T-helper 2 cell (primary cell): ENCODE measurements at places on chromosomes 3 and 15.
A peak's percentile ranks its signal among the peaks of the same experiment; 100 is the strongest.

DNA sequence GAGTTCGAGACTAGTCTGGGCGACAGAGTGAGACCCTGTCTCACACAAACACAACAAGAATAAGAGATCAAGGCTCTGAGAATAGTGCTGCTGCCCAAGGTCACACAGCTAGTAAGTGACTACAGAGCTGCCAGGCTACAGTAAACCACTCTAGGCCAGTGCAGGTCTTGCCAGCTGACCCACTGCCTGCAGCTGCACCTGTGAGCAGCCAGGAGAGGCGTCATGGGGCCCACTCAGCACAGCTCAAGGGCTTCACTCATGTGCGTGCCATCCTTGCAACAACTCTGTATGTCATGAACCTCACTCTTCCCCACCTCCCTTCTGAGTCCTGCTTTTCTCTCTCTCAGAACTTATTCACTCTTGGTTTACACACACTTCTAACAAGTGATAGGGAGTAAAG is 176.7 kb downstream of the SMAD6 start:
- DNase-seq, result no peak

DNA sequence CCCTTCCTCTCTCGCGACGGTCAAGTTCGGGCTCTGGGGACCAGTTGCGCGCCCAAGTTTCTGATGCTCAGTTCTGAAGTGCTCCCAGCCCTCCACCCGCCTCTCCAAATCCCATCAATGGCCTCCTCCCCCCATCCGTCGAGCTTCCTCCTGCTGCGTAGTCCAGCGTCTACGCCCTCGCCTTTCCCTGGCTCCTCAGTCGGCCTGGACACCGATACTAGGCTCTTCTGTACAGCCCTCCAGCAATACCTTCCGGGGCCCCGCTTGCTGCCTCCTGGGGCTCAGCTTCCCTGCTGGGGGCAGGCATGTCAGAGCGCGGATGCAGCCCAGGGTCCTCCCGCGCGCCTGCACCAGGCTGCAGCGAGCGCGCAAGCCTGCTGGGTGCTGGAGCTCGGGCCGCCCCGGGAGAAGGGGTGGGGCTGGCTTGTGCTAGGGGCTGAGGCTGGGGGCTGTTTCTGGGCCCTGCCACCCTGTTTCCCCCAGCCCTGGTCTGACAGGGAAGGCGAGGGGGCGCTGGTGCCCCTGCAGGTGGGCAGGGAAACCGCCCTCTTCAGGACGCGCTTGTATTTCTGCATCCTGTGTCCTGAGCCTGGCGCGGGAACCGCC is 353.3 kb upstream of the SUCLG2 start:
- DNase-seq, result peak; percentile 3

DNA sequence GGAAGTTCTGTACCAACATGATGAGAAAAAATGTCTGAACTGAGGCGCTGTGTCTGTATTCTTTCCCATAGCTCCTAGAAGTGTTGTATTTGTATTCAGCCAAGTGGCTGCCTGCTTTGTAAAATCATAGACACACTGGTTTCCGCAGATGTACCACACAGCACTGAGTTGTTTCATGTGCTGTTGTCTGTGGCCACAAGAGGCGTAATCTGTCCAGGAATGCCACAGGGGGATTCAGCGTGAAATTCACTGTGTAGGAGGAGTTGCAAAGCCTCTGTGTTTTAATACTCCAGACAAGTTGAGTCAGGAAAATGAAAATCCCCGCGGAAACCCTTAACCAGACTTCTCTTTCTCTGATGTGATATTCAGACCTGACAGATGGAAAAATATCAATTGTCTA is 462.2 kb downstream of the NSUN3 start:
- DNase-seq, result no peak

DNA sequence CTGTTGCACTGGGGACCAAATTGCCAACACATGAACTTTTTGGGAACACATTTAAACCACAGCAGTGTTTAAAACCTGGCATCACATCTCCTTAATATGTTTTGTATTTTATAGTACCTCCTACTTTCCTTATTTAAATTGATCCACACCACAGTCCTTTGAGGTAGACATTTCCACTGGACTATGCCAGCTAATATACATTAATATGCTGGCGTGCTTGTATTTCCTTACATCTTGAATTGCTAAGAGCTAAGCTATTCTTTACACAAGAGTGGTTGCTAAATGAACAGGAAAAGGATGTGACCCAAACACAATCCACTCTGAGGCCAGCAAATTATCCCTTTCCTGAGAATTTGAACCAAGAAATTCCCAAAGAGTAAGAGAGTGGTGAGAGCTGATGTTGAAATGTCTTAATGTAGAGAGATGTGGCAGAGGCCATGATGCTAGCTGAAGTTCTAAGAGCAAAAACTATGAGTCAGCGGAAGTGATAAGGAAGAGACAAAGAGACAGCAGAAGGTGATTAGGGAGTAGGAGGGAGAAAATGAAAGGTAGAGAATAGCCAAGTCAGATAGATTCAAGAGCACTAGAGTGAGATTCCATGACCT is 131.2 kb downstream of the CD47 start:
- no peak for DNase-seq
